Naive thymus-derived CD4-positive, alpha-beta T cell (primary cell): ENCODE measurements at places on chromosomes 4 and X. TPM values are rescaled to one million over a fixed set of nuclear protein-coding genes. Genes with fewer than 3 reads are reported as not detected.

Gene ASB5
- not detected for polyA plus RNA-seq

DNA sequence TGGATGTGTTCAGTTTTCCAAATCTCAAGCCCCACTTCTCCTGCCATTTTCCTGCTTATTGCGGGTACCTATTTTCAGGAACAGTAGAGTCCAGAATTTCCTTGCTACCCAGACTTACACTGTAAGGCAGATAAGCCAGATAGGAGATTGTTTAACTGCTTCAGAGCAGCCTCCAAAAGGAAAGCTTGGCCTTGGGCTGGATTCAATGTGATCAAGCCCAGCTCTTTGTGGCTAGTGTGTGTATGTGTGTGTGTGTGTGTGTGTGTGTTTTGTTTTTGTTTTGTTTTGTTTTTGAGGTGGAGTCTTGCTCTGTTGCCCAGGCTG lies 34.0 kb downstream of the RNF175 start:
- H3K36me3 ChIP-seq: no peaks in the 10 kb centered on the region
- H3K4me3 ChIP-seq: no peak overlapping the region
- no peak overlapping the region for H3K27ac ChIP-seq
- DNase-seq: no peak

GRCh38 chr4:168928346-168928745 lies 81.7 kb downstream of the CBR4 start:
- no peaks in the 10 kb centered on the region for H3K36me3 ChIP-seq
- H3K4me3 ChIP-seq: no peak overlapping the region
- H3K27ac ChIP-seq: no peak overlapping the region

DNA sequence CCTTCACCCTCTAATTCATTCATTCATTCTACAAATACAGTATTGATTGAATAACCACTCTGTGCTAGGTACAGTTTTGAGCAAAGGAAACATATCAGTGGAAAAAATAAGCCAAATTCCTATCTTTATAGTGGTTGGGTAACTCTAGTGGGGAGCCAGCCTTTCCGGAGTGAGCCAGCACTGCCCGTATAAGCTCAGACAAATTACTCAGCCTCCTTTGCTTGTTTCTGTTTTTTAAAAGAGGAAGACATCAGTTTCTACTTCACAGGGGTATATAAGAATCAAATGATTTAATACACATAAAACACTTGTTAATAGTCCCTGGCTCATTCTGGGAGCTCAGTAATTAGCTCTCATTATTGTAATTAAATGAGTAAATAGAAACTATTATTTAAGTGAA lies 238.2 kb upstream of the MAD2L1 start:
- H3K4me3 ChIP-seq: no peak overlapping the region
- H3K27ac ChIP-seq: no peak overlapping the region
- no peak for DNase-seq

Gene MAGEC3
- not detected for polyA plus RNA-seq

Gene ZNF330
- 24.9 TPM for polyA plus RNA-seq

Gene PDGFC
- polyA plus RNA-seq: not detected

DNA sequence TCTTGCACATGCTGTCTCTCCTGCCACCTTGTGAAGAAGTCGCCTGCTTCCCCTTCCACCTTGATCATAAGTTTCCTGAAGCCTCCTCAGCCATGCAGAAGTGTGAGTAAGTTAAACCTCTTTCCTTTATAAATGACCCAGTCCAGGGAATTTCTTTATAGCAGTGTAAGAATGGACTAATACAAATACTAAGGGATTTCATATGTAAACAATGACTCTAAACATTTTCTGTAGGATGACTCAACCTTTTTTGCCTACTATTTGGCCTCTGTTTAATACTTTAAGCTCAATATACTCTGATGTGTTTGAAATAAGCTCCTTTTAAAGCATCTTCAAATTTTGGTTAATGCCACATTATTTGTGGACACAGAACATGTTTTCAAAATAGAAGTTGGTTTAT lies 813.5 kb upstream of the SLIT2 start:
- H3K27me3 ChIP-seq: no peaks in the 10 kb centered on the region
- H3K36me3 ChIP-seq: no peaks in the 10 kb centered on the region
- H3K27ac ChIP-seq: no peak overlapping the region
- DNase-seq: no peak
- H3K4me3 ChIP-seq: no peak overlapping the region

- H3K27ac ChIP-seq: no peak overlapping the region
- no peak for DNase-seq
- no peaks in the 10 kb centered on the region for H3K27me3 ChIP-seq
- H3K36me3 ChIP-seq: no peaks in the 10 kb centered on the region
- H3K4me1 ChIP-seq: no peaks in the 10 kb centered on the region
Observed at GRCh38 chr4:109046471-109047201, 255.8 kb downstream of the COL25A1 start.

DNA sequence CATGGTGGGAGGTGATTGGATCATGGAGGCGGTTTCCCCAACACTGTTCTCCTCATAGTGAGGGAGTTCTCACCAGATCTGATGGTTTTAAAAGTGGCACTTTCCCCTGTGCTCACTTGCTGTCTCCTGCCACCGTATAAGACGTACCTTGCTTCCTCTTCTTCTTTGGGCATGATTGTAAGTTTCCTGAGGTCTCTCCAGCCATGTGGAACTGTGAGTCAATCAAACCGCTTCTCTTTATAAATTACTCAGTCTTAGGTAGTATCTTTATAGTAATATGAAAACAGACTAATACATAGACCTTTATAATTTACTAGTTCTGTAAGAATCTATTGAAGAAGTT lies 82.5 kb upstream of the PITX2 start:
- no peak overlapping the region for H3K4me3 ChIP-seq
- DNase-seq: no peak

DNA sequence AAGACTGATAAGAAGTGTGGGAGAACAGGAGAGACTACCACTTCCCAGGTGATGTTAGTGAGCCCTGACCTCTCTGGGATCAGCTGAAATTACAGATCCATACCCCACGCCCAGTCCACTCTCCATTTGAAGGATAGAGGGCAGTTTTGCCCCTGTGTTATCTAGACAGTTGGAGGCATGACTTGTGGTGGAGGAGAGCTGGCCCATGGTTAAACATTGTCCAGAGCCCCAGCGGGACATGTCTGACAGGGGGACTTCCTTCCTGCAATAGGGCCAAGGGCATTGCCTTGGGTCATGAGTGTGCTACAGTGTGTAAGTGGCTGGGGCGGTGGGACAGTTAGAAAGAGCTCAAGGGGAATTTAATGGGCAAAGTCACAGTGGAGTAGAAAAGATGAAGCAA lies 181.1 kb downstream of the MID1IP1 start:
- no peaks in the 10 kb centered on the region for H3K4me1 ChIP-seq
- no peak for DNase-seq
- H3K36me3 ChIP-seq: no peaks in the 10 kb centered on the region
- no peaks in the 10 kb centered on the region for H3K27me3 ChIP-seq

DNA sequence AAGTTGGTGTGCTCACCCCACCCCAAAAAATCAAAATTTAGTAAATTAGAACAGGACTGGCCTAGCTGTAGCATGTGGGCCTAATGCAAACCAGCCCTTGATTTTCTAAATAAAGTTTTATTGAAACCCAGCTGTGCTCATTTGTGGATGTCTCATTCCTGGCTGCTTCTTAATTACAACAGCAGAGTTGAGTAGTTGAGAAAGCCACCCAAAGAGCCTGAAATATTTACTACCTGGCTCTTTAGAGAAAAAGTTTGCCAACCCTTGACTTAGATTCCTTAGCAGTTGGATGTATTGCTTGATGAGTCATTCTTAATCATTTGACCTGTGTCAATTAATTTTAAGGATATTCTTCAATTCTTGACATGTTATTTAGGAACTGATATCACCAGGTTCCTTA lies 168.3 kb upstream of the PUDP start:
- DNase-seq: no peak
- no peaks in the 10 kb centered on the region for H3K4me1 ChIP-seq
- H3K4me3 ChIP-seq: no peak overlapping the region
- no peak overlapping the region for H3K27ac ChIP-seq
- no peaks in the 10 kb centered on the region for H3K27me3 ChIP-seq
- no peaks in the 10 kb centered on the region for H3K36me3 ChIP-seq

Gene HSD17B10
- 120 TPM for polyA plus RNA-seq

Gene GPRIN3
- polyA plus RNA-seq: 7.3 TPM

Gene ZNF157
- polyA plus RNA-seq: 0.92 TPM

Gene SCML2
- polyA plus RNA-seq: 0.64 TPM

DNA sequence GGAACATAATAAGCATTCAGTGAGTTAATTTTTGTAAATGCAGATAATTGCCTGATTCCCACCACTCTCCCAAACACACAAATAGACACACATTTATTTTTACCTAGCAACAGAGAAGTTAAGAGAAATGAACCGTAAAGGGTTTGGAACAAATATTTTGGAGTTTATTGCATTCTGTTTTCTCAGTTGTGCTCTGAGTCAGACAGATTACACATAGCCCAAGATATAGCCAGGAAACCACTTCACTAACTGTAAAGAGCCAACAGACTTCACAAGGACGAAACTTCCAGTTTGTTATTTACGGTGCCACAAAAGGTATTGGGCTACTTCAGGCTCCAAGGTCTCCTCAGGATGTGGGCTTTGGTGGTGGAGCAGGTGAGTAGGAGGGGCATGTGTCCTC lies 217.0 kb downstream of the BMPR1B start:
- no peak overlapping the region for H3K4me3 ChIP-seq
- H3K27ac ChIP-seq: no peak overlapping the region
- H3K4me1 ChIP-seq: no peaks in the 10 kb centered on the region
- no peak for DNase-seq

DNA sequence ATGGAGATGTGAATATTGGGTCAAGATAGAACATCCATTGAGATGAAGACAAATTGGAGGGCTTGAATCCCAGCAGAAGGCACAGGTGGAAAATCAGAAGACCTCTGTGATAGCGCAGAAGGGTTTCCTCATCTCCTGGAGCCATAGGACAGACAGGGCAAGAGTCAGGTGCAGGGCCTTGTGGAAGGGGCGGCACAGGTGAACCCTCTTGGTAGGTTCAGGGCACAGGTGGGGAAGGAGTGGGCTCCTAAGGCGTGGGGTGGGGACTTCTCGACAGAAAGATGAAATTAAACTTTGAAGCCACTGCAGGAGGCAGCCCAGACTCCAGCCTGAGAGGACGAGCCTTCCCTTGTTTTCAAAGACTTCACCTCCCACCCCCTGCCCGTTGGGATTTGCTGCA lies 9.3 kb upstream of the RGS12 start:
- H3K27ac ChIP-seq: no peak overlapping the region
- no peak for DNase-seq
- no peaks in the 10 kb centered on the region for H3K27me3 ChIP-seq
- no peak overlapping the region for H3K4me3 ChIP-seq
- no peaks in the 10 kb centered on the region for H3K36me3 ChIP-seq
- H3K4me1 ChIP-seq: no peaks in the 10 kb centered on the region

- no peaks in the 10 kb centered on the region for H3K27me3 ChIP-seq
- H3K4me1 ChIP-seq: no peaks in the 10 kb centered on the region
- H3K36me3 ChIP-seq: no peaks in the 10 kb centered on the region
- no peak overlapping the region for H3K4me3 ChIP-seq
- no peak for DNase-seq
Observed at GRCh38 chrX:119505945-119506344, 37.7 kb downstream of the SLC25A5 start.

Gene HTN1
- polyA plus RNA-seq: not detected

Gene OTC
- not detected for polyA plus RNA-seq

DNA sequence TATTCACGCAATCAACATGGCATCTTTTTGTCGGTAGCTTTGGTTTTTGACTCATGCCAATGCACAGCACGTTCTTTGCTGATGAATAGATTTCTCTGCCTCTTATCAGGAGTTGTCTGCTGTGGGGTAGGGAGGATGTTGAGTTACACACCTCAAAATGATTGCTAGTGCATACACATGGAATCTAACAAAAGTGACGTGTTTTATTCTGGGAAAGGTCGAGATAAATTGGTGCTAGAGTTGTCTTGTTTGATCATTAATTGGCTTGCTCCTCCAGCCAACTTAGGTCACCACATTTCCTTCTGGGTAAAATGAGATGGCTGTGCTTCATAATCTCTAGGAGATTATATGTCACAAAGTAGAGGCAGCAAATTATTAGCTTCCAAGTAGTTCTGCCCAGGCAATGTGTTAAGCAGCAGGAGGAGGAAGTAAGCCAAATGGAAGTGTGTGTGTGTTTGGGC lies 3.9 kb downstream of the RAB9A start:
- H3K36me3 ChIP-seq: no peaks in the 10 kb centered on the region
- no peak for DNase-seq
- H3K4me3 ChIP-seq: no peak overlapping the region

DNA sequence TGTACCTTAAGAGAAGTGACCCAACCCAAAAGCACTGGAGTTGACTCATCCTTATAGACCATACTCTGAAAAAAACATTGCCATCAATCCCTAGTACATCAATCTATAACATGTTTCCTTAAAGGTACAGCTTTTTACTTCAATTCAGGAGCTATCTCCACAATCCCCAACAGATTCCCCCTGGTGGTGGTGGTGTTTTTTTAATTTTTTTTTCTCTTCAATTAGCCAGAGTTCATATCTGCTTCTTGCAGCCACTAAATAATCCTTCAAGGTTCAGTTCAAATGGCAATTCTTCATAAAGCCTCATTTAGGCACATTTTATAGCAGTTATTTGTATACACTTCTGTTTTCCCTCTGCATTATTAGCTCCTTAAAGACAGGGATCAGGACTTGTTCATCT lies 60.7 kb upstream of the KDR start:
- no peak overlapping the region for H3K4me3 ChIP-seq
- no peaks in the 10 kb centered on the region for H3K4me1 ChIP-seq
- H3K36me3 ChIP-seq: no peaks in the 10 kb centered on the region
- no peak overlapping the region for H3K27ac ChIP-seq
- H3K27me3 ChIP-seq: no peaks in the 10 kb centered on the region

DNA sequence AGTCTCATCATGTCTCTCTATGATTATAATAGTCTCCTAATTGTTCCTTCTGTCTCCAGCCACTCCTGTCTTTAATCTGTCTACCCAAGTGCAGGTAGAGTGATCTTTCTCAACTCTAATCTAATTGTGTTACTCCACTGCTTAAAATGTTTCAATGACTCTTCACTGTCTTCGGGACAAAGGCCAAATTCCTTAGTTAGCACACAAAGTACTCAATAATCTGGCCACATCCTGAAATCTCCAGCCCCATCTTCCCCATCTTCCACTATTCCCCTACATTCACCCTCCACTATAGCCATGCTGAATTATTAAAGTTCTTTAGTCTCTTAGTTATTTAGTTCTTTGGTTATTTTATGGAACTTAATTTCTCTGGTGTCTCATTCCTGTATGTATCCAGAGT lies 353.3 kb downstream of the OPHN1 start:
- no peaks in the 10 kb centered on the region for H3K36me3 ChIP-seq
- H3K4me3 ChIP-seq: no peak overlapping the region
- no peaks in the 10 kb centered on the region for H3K27me3 ChIP-seq
- H3K27ac ChIP-seq: no peak overlapping the region
